ENCODE measurements at places on chromosomes 5 and 9. TPM values are rescaled to one million over a fixed set of nuclear protein-coding genes. Genes with fewer than 3 reads are reported as not detected.

DNA sequence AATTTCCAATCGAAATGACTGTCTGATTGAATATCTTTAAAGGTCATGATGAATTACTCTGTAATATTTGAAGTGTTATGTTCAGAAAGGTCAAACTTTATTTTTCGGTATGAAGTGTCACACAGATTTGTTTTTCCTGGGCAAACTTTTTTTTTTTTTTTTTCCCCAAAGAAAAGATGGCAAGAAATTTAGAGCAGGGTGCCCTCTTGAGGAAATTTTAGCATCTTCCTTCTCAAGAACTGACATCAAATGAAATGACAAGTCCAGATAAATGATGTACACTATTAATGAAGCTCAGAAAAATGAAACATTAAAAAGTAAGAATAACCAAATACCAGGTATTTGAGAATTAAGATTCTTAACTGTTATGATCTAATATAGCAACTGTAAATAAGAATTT lies 123.6 kb downstream of the INVS start:
- H3K36me3 ChIP-seq, result no peaks in the 10 kb centered on the region
- no peak overlapping the region for H3K27ac ChIP-seq
- H3K27me3 ChIP-seq, result no peaks in the 10 kb centered on the region
- no peaks in the 10 kb centered on the region for H3K4me1 ChIP-seq

GRCh38 chr9:35258660-35259474 lies 97.1 kb downstream of the UNC13B start:
- peaks cover 25% of the 10 kb centered on the region for H3K4me1 ChIP-seq
- peak overlapping the region; percentile 64 for H3K27ac ChIP-seq
- no peaks in the 10 kb centered on the region for H3K36me3 ChIP-seq
- peak; percentile 56 for DNase-seq
- H3K4me3 ChIP-seq, result no peak overlapping the region
- H3K27me3 ChIP-seq, result no peaks in the 10 kb centered on the region

GRCh38 chr9:81417941-81418340 lies 271.4 kb downstream of the TLE1 start:
- H3K4me3 ChIP-seq, result no peak overlapping the region
- peak overlapping the region; percentile 16 for H3K27ac ChIP-seq
- peaks cover 12% of the 10 kb centered on the region for H3K4me1 ChIP-seq

DNA sequence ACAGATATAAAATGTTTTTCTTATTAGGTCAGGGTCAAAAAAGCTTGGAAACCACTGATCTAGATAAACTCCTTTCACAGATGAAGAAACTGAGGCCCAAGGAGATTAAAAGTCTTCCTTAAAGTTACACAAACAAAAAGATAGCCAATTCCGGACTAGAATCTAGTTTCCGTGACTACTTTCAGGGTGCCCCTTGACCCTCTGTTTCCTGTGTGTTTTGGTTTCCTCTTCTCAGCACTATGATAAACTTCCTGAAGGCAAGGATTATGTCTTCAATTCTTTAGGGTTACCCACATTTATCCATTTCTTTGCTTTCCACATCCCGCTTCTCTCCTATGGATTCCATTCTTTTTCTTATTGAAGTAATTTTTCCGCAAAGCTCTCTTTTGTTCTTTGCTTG lies 83.1 kb downstream of the ADAMTS12 start:
- H3K4me1 ChIP-seq, result no peaks in the 10 kb centered on the region
- H3K36me3 ChIP-seq, result no peaks in the 10 kb centered on the region
- DNase-seq, result no peak
- no peak overlapping the region for H3K4me3 ChIP-seq

DNA sequence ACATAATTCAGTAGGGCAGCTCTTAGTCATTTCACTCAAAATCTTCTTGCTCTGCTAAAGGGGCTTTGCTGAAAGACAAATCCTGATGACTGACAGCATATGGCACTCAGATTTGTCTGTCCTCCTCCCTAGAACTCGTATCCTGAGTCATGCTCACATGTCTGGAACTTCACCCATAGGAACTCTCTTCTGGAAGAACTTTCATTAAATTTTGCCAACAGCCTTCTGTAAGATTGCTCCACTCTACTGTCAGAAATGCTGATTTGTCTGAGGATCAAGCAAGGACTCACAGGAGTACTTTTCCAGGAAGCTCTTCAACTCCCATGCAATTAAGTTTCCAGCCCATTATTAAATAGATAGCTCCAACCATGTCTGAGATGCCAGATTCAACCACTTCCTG lies 59.8 kb upstream of the SNX2 start:
- H3K27ac ChIP-seq, result no peak overlapping the region
- H3K4me1 ChIP-seq, result no peaks in the 10 kb centered on the region
- H3K36me3 ChIP-seq, result no peaks in the 10 kb centered on the region
- no peak overlapping the region for H3K4me3 ChIP-seq
- no peaks in the 10 kb centered on the region for H3K27me3 ChIP-seq

DNA sequence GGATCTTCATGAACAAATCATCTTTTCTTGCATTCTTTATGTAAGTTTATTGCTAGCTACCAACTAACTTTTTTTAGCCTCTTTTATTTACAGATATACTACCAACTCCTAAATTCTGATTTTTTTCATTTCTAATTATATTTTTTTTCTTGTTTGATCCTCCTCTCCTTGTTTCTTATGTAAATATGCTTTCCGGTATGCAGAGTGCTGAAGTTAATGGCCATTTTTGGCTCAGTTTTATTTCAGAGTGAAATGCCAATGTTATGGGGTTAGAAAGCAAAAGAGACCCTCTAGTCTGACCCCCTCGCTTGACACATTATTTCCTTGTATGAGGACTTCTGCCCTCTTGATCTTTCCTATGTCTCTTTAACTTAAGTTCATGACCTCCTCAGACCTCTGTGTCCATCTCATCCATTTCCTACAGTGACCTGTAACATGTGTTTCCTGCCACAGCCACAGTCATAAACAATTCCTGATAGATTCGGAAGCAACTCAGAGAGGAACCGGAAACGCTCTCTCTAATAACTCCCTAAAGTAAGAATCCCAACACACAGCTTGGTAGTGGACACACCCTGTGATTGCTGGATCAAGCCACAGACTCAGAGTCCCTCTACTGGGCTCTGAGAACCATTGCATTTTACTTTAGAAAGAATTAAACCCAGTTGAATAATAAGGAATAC lies 42.9 kb upstream of the AFAP1L1 start:
- H3K36me3 ChIP-seq, result no peaks in the 10 kb centered on the region
- H3K27me3 ChIP-seq, result no peaks in the 10 kb centered on the region
- no peak for DNase-seq
- H3K4me3 ChIP-seq, result no peak overlapping the region
- H3K4me1 ChIP-seq, result no peaks in the 10 kb centered on the region

GRCh38 chr9:107620236-107620635 lies 130.7 kb upstream of the KLF4 start:
- H3K27ac ChIP-seq, result no peak overlapping the region
- DNase-seq, result no peak
- no peaks in the 10 kb centered on the region for H3K36me3 ChIP-seq
- no peaks in the 10 kb centered on the region for H3K4me1 ChIP-seq

- no peaks in the 10 kb centered on the region for H3K27me3 ChIP-seq
- no peaks in the 10 kb centered on the region for H3K4me1 ChIP-seq
- no peak for DNase-seq
- no peak overlapping the region for H3K27ac ChIP-seq
- H3K4me3 ChIP-seq, result no peak overlapping the region
These were observed 14.0 kb downstream of the BOD1 start for GRCh38 chr5:173602423-173602822.

GRCh38 chr5:1351156-1351555 lies 6.3 kb upstream of the CLPTM1L start:
- DNase-seq, result no peak
- no peaks in the 10 kb centered on the region for H3K4me1 ChIP-seq
- no peak overlapping the region for H3K27ac ChIP-seq
- no peaks in the 10 kb centered on the region for H3K27me3 ChIP-seq
- H3K36me3 ChIP-seq, result no peaks in the 10 kb centered on the region

GRCh38 chr5:103466495-103466894 lies 96.1 kb downstream of the NUDT12 start:
- H3K27me3 ChIP-seq, result no peaks in the 10 kb centered on the region
- DNase-seq, result no peak

LCN12 gene
- 7.6 TPM for total RNA-seq

- H3K27ac ChIP-seq, result no peak overlapping the region
- no peak for DNase-seq
- H3K4me1 ChIP-seq, result no peaks in the 10 kb centered on the region
- H3K27me3 ChIP-seq, result no peaks in the 10 kb centered on the region
These were observed 9.9 kb downstream of the SRP19 start for GRCh38 chr5:112870966-112871365.

DNA sequence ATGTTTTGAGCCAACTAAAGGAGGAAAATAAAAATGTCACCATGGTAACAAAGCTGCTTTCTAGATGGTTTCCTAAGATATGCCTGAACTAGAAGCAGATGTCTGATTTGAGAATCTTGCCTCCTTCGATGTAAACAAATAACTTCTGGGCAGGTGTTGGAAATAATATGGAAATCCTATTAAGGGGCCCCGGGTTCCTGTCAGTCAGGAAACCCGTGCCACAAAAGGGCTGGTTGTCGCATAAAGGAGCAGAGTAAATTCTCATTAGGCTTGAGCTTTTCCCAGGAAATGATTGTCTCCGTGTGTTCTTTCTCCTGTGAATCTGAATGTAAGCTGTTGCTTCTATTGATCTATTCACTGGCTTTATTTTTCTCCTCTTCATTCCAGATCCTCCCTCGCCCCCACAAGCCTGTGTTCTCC lies 90.8 kb downstream of the TLE4 start:
- H3K4me3 ChIP-seq, result no peak overlapping the region
- H3K27ac ChIP-seq, result no peak overlapping the region
- H3K4me1 ChIP-seq, result no peaks in the 10 kb centered on the region

RASEF gene
- 13.8 TPM for total RNA-seq

DNA sequence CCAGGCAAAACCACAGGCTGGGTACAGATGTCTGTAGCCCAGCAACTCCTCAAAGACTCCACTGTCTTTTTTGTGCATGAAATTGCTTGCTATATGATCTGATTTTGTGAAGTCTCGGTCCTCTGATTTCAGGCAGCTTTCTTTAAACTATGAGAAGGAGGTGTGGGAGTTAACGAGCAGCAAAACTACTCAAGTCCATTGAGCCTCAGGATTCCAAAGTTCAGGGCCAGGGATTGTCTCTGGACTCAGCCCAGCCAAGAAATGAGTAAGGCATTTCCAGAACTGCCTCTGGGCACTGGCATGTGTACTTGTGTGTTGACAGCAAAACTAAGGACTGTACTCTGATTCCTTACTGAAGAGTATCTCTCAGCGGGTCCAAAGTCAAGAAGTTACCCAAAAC lies 53.4 kb upstream of the GLIS3 start:
- no peak for DNase-seq
- H3K27me3 ChIP-seq, result no peaks in the 10 kb centered on the region
- no peaks in the 10 kb centered on the region for H3K4me1 ChIP-seq

GRCh38 chr5:142902186-142902965 lies 132.2 kb downstream of the ARHGAP26 start:
- no peaks in the 10 kb centered on the region for H3K4me1 ChIP-seq
- no peaks in the 10 kb centered on the region for H3K27me3 ChIP-seq
- DNase-seq, result no peak
- no peaks in the 10 kb centered on the region for H3K36me3 ChIP-seq
- no peak overlapping the region for H3K4me3 ChIP-seq
- H3K27ac ChIP-seq, result no peak overlapping the region

DNA sequence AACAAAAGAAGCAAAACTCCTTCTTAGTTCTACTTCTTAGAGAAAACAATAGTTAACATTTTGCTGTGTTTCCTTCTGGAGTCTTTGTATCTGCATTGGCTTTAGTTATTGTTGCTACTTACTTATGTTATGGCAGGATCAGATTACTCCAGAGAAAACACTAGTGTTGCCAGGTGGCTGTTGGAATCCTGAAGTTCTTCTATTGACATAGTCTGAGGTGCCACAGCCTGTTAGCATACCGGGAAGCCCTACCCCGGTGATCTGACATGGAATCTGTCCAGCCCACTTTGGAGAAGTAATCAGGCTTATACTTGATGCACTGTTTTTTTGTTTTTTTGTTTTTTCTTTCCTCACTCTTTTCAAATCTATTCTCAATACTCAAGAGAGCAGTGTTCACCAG lies 68.5 kb upstream of the CEP78 start:
- no peaks in the 10 kb centered on the region for H3K27me3 ChIP-seq
- DNase-seq, result peak; percentile 53
- no peaks in the 10 kb centered on the region for H3K36me3 ChIP-seq
- no peak overlapping the region for H3K27ac ChIP-seq
- peaks cover 9% of the 10 kb centered on the region for H3K4me1 ChIP-seq
- no peak overlapping the region for H3K4me3 ChIP-seq

All from pancreas (tissue), 10 donors.